Testis (tissue), 5 donors: ENCODE measurements at places on chromosomes 2 and 18. TPM values are rescaled to one million over a fixed set of nuclear protein-coding genes. Genes with fewer than 3 reads are reported as not detected.

Gene PLCL1
- polyA plus RNA-seq: 2.6 TPM

Gene DOCK10
- polyA plus RNA-seq: 2.9 TPM

Gene CHN1
- 42.6 TPM for polyA plus RNA-seq

Gene PROKR1
- polyA plus RNA-seq: 0.36 TPM

Gene CD8B2
- polyA plus RNA-seq: 0.16 TPM

Gene C1GALT1C1L
- 8.6 TPM for polyA plus RNA-seq

Gene SPRED2
- polyA plus RNA-seq: 11.3 TPM

DNA sequence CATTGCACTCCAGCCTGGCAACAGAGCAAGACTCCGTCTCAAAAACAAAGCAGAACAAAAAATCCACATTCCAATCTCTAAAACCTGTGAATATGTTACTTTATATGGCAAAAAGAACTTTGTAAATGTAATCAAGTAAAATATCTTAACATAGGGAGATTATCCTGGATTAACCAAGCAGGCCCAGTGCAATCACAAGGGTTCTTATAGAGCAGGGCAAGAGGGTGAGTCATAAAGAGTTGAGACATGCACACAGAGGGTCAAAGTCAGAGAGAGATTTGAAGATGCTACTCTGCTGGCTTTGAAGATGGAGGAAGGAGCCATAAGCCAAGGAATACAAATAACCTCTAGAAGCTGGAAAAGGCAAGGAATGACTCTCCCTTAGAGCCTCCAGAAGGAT is 60.9 kb upstream of the SLC9A2 start:
- H3K27ac ChIP-seq: no peak overlapping the region

DNA sequence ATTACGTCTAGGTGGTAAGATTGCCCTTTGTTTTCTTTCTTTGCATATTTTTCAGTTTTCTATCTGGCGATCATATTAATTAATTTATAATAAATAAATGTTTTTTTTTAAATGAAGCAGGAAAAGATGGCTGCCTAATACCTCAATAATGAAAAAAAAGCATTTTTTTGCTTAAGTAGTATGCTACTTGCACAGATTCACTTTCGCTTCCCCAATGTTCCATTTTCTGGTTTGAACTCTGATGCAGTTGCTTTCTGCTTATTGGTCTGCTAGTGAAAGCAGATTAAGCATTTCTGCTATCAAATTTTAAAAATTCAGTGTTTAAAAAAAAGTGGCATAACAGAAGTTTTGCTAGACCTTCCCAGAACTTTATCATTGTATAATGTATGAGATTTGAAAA is 11.9 kb upstream of the TMEM182 start:
- no peak for DNase-seq
- H3K36me3 ChIP-seq: no peaks in the 10 kb centered on the region
- H3K4me1 ChIP-seq: no peaks in the 10 kb centered on the region
- no peaks in the 10 kb centered on the region for H3K27me3 ChIP-seq
- H3K27ac ChIP-seq: no peak overlapping the region

GRCh38 chr2:75605770-75606529 is 40.6 kb upstream of the MRPL19 start:
- H3K27ac ChIP-seq: no peak overlapping the region
- H3K27me3 ChIP-seq: no peaks in the 10 kb centered on the region
- no peaks in the 10 kb centered on the region for H3K36me3 ChIP-seq

- H3K36me3 ChIP-seq: no peaks in the 10 kb centered on the region
- DNase-seq: no peak
- no peaks in the 10 kb centered on the region for H3K27me3 ChIP-seq
- H3K4me1 ChIP-seq: no peaks in the 10 kb centered on the region
- H3K4me3 ChIP-seq: no peak overlapping the region
These were observed 2.3 kb downstream of the ASAP2 start for GRCh38 chr2:9208875-9209274.

GRCh38 chr2:231238689-231239088 is 40.3 kb downstream of the ARMC9 start:
- no peak for DNase-seq
- H3K27ac ChIP-seq: no peak overlapping the region
- H3K4me3 ChIP-seq: no peak overlapping the region
- H3K27me3 ChIP-seq: no peaks in the 10 kb centered on the region
- no peaks in the 10 kb centered on the region for H3K36me3 ChIP-seq
- H3K4me1 ChIP-seq: no peaks in the 10 kb centered on the region

DNA sequence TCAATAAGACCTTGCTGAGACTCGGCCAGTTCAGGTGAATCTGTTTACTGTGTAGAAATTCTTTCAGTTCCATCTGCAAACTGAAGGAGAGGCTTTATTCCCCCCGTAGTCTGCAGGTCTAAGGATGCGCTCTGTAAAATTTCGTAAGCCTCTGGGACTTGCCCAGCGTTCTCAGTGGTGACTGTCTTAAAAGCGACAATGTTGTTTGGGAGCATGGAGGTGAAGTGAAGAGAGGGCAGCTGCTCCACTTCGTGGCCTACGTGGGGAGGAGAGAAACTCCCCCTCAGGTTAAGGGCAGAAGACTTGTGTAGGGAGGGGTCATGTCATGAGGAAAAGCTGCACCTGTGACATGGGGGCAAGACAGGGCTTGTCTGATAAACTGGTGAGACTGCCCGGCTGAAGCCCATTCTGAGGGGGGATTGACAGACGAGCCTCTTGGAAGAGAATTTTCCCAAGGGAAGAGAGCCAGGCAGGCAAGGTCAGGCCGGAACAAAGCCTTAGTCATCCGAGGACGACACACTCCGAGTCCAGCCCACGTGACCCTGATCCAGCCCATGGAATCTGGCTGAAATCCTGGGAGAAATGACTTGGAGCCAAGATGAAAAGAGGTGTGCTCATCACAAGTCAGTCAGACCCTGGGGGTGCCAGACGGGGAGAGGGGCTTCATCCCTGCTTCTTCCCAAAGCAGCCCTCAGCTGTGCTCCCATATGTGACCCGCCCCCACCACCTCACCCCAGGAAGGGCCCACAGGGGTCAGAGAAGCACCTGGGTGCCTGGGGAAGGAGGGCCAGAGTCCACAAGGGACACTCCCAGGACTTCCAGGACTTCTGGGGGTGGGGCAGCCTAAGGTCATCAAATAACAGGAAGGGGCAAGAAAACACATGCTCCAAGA is 88.5 kb upstream of the SH3BP4 start:
- no peaks in the 10 kb centered on the region for H3K36me3 ChIP-seq
- H3K4me3 ChIP-seq: no peak overlapping the region
- no peaks in the 10 kb centered on the region for H3K27me3 ChIP-seq
- DNase-seq: peak; percentile 89
- H3K4me1 ChIP-seq: peaks cover 25% of the 10 kb centered on the region
- peak overlapping the region; percentile 73 for H3K27ac ChIP-seq

DNA sequence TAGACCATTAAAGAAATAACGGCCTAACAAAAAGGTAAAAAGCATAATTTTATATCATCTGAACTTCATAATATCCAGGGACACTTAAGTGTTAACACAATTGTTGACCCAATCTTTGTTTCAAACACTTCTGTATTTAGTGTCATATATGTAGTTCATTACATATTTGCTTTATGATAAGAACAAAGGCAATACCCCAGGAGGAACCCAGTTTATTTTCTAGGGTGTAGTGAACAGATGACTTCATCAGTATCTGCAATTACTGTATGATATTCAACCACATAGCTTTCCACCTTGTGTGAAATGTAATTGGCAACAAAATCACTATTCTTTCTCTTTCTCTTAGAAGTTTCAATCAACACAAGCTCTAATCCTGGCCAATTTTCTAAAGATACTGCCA is 177.8 kb downstream of the SLC39A10 start:
- H3K36me3 ChIP-seq: no peaks in the 10 kb centered on the region
- no peaks in the 10 kb centered on the region for H3K27me3 ChIP-seq
- no peaks in the 10 kb centered on the region for H3K4me1 ChIP-seq
- no peak for DNase-seq
- no peak overlapping the region for H3K27ac ChIP-seq

DNA sequence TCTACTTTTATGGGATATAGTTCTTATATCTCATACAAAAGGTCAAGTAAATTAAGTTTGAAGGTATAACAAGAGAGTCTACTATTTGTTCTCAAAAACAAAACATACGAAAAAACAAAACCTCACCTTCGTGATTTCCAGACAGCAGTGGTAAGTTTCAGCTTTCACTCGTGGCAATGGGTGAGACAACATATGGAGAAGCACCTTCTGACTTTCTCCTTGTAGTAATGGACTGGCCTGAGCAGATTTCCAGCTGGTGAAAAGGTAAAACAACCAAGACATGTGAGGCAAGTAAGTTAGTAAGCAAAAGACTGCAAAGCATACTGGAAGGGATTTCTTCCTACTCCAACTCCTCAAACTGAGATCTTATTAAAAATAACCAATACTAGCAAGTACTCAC is 39.6 kb downstream of the RTTN start:
- H3K36me3 ChIP-seq: no peaks in the 10 kb centered on the region
- no peak overlapping the region for H3K4me3 ChIP-seq
- no peaks in the 10 kb centered on the region for H3K27me3 ChIP-seq

DNA sequence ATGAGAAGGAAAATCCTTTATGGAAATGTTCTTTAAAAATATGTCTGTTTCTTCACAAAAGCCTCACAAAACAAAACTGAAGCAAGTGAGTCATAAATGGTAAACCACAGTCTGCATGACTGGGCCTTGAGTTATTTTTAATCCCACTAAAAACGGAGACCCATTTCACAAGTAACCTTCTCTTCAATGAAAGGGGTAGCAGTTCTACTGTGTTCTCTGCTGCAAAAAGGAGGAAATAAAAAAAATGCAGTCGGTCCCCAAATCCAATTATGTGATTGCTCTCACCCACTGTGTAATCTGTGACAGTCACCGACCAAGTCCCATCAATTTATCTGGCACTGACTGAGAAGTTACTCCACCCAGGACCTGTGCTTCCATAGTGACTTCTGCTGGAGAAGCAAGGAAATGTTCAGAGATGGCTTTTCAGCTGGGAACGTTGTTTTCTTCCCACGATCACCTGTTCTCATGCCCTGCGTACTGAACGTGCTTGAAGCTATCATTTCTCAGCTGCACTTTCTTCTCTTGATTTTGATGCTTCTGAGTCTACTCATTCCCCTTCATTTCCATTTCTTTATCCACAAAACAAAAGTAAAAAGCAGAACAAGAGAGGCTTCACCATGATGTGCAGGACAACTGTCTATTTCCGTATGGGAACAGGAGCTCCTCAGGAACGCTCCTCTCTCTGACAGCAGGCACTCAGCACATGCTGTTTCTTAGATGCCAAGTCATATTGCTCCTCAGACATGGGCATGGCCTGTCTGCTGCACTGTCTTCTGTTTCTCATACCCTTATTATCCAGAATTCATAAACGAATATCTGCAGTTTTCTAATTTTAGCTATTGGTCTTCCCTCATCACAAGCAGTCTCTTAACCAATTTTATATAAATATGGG is 80.0 kb upstream of the TMEM200C start:
- H3K27ac ChIP-seq: no peak overlapping the region
- no peak for DNase-seq

DNA sequence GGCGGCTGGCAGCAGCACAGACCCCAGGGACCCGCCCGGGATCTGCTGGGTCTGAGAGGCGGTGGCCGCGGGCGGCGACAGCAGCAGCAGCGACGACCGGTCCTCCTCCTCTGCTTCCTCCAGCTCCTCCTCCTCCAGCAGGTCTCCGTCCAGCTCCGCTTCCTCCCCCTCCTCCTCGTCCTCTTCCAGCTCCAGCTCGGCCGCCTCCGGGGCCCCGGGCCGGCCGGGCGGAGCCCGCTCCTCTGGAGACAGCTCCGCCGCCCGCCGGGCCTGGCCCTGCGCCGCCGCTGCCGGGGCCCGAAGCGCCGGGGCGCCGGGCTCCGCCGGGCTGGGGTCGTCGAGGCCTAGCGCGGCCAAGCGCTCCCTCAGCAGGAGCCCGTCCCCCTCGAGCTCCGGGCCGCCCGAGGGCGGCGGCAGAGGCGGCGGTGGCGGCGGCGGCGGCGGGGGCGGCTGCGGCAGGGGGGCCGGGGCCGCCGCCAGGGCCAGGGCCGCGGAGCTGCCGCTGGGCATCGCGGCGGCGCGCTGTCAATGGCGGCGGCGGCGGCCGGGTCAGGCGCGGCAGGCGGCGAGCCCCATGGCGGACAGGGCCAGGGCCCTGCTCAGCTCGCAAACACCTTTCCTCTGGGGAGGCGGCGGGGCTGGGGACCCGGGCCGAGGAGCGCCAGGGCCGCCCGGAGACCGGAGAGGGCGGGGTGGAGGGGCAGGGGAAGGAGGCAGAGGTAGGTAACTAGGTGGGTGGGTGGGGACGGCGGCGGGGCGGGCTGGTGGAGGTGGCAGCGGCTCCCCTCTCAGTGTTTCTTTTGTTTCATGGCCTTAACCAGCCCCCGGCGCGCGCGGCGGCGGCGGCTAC is 445 bp downstream of the MEX3C start:
- DNase-seq: peak; percentile 34
- peaks cover 22% of the 10 kb centered on the region for H3K4me1 ChIP-seq
- peak overlapping the region; percentile 90 for H3K4me3 ChIP-seq
- H3K36me3 ChIP-seq: no peaks in the 10 kb centered on the region
- peak overlapping the region; percentile 98 for H3K27ac ChIP-seq
- H3K27me3 ChIP-seq: no peaks in the 10 kb centered on the region

DNA sequence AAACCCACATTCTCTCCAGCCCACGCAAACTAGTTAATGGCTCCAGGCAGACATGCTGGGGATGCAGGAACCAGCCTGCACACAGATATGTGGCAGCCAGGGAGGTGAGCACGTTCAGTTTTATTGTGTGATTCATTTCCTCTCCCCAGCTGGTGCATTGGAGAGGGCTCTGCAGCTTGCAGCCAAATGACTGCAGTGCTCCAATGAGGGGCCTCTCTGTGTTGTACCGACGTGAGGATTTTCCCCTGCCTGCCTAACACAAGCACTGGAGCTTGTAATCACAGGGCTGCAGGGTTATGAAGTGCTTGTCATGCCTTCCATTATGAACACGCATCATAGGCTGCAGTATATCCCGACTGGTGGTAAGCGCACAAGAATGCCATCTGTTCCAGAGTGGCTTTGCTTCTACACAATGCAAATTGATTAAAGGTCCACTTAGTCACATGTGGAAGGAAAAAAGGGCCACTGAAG is 92.3 kb upstream of the THUMPD2 start:
- H3K4me1 ChIP-seq: peaks cover 10% of the 10 kb centered on the region
- H3K4me3 ChIP-seq: no peak overlapping the region
- H3K27ac ChIP-seq: no peak overlapping the region
- no peaks in the 10 kb centered on the region for H3K36me3 ChIP-seq

DNA sequence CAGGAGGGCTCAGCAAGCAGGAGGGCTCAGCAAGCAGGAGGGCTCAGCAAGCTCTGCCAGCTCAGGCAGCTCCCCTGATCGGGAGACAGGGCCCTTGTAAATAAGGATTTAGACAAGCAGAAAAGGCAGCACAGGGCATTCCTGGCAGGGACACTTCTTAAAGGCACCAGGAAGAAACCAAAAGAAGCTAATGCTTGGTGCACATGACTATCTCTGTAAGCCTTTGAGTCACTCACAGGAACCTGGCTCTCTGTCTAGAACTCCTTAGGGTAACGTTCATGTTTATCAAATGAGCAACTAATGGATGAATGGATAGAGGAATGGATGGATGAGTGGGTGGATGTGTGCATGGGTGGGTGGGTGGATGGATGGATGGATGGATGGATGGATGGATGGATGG is 28.4 kb downstream of the TMEM37 start:
- H3K4me3 ChIP-seq: no peak overlapping the region
- DNase-seq: no peak
- no peaks in the 10 kb centered on the region for H3K36me3 ChIP-seq
- no peaks in the 10 kb centered on the region for H3K27me3 ChIP-seq
- H3K4me1 ChIP-seq: peaks cover 5% of the 10 kb centered on the region
- no peak overlapping the region for H3K27ac ChIP-seq
